Muscle of arm (tissue), 14 donors: ENCODE measurements at places on chromosomes 7 and 10. TPM values are rescaled to one million over a fixed set of nuclear protein-coding genes. Genes with fewer than 3 reads are reported as not detected.

- no peak for DNase-seq
Measured at GRCh38 chr10:67156239-67156638, 230.4 kb downstream of the LRRTM3 start.

DNA sequence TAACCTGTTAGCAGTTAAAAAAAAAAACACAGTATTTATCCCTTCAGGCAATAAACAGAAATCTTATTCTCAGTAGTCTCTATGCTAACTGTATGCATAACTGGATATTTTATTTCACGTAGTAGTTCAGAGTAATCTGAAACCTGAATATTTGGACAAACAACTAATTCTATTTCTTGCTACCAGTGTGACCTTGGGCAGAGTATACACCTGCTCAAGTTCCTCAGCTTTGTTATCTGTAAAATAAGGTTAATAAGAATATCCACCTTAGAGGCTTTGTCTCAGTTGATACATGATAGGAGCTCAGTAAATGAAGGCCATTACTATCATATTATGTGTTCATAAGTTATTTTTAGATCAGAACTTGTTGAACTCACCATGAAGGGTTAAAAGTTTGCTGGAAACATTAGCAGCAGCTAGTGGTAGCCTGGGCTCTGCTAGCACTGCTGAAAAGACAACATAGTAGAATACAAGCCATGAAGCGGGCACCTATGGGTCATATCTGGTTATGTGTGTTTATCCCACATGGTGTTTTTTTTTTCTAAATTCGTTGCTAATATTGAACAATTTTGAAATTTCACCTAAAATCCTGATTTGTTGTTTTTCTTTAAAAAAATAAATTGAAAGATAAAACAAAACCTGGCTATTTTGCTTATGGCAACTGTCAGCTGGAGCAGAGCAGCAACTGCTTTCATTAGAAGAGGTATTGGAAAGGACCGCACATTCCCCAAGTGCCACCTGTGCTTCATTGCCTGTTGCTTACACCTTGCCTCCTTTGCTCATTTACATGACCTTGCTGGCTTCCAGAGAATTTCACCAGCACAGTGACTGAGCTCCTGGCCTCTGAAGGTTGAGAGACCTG, 303.0 kb downstream of the PRKG1 start:
- no peak for DNase-seq

HHEX gene
- 5.8 TPM for polyA plus RNA-seq

GRCh38 chr7:115066050-115066449, 144.2 kb downstream of the MDFIC start:
- DNase-seq = no peak

DNA sequence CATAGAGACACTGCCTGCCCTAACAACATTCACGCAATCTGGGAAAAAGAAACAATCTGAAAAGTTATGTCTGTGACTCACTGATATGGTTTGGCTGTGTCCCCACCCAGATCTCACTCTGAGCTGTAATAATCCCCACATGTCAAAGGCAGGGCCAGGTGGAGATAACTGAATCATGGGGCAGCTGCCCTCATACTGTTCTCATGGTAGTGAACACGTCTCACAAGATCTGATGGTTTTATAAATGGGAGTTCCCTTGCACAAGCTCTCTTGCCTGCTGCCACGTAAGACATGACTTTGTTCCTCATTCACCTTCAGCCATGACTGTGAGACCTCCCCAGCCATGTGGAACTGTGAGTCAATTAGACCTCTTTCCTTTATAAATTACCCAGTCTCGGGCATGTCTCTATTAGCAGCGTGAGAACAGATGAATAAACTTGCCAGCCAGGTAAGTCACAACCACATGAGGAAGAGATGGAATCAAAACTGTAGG, 341.5 kb upstream of the AOAH start:
- no peak for DNase-seq

- no peak for DNase-seq
Measured at GRCh38 chr7:13641714-13642113, 347.8 kb downstream of the ETV1 start.

AS3MT gene
- polyA plus RNA-seq = 11.2 TPM

DNA sequence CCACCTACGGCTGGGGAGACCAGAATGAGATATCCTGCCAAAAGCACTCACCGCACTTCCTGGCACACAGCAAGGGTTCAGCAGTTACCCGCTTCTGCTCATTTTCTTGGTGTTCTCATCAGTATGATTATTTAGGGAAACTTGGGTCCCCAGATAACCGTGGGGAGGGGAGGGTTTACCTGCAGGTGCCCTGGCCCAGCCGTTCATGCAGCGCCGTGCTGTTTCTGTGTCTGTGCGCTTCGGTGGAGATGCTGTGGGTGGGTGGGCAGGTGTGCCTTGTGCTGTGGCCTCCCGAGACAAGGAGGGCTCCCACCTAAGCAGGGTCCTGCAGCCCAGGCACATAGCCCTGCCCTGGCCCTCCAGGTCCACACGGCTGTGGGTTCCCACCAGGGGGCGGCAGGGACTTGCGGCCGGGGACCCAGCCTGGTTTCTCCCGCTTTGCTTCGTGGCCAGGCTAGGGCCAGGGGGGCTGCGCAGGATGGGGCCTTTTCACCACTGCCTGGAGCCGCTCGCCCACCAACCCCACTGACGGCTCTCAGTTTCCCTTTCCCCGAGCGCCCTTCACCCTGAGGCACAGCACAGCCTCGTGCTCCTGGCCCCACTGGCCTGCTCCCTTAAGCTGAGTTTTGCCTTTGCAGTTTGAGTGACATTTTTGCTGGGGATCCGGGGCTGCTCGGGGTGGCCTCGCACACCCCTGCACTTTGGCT, 78.5 kb downstream of the LHPP start:
- DNase-seq = peak; percentile 71

CUZD1 gene
- 1.6 TPM for polyA plus RNA-seq

ICA1 gene
- 4.8 TPM for polyA plus RNA-seq

DNA sequence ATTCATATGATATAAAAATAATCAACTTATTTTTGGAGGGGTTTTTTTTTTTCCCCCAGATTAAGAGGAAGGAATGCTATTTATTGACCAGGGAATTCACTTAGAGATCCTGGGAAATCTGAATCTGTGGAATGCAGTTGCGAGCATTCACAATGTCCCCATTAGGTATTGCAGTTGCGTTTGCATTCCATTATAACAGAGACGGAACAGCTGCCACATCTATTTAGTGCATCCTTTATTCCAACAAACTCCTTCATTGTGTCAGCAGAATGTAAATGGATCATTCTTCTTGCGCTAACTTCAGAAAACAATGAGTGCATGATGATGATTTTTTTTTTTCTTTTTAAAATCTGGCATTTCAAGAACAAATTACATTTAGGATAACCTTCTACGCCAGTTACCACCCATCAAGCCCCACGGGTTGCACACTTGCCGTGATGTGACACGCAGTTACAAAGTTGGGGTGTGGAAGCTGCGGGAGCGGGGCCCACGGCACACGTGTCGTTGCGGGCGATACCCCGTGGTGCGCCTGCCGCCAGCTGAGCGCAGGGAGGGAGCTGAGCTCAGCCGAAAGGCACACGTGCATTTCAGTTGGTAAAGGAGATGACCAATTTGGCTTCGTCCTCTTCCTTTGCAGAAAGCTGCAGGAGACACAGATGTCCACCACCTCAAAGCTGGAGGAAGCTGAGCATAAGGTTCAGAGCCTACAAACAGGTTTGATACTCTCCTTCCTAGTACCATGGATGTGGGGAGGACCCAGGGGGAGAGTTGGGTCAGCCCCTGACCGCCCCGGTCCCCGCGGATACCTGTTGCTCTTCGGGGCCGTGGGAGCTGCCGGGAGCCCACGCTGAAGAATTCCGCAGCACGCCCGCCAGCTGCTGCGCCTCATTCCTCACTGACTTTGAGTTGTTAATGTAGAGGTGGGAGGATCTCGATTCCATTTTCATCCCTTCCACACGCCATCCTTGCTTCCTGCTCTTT, 175.3 kb upstream of the SH2B2 start:
- DNase-seq = no peak

GRCh38 chr7:155590215-155591018, 44.1 kb upstream of the CNPY1 start:
- no peak for DNase-seq

- peak; percentile 63 for DNase-seq
Measured at GRCh38 chr7:47239931-47240421, 341.9 kb downstream of the TNS3 start.

GRCh38 chr10:22837771-22838170, 90.1 kb upstream of the ARMC3 start:
- no peak for DNase-seq

- no peak for DNase-seq
Measured at GRCh38 chr7:143387156-143387975, 6.2 kb downstream of the ZYX start.

DNA sequence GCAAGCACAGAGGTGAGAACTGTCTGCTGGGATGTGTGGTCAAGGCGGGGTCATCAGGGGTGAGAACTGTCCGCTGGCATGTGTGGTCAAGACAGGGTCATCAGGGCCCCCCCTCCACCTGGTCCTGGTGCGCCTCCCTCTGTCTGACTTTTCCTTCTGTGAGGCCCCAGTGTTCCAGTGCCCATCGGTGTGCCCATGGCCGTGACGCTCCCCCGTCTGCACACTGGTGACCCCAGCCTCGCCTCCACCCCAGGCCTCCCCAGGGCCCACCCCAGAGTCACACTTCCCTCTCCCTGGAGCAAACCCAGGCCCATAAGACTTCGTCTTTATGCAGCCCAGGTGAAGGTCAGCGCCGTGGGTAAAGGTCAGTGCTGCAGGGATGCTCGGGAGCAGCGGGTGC, 70.1 kb upstream of the TCERG1L start:
- DNase-seq = no peak

DNA sequence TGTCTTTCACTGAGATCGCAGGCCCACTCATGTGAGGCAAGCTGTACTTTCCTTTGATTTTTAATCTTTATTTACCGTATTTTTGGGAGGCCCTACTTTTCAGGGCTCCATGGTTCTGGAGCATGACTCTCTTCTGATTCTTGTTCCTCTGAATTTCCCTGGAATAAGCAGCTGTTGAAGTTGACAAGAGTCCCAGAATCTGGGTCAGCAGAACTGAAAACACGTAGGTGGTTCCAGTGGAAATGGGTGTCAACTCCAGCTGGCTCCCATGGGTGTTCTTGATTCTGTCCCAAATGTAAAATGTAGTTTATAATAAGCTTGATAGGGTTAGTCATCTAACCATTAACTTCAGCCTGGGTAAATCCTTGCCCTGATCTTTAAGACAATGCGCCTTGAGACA, 409.4 kb downstream of the GATA3 start:
- DNase-seq = no peak

OLAH gene
- polyA plus RNA-seq = not detected

DNA sequence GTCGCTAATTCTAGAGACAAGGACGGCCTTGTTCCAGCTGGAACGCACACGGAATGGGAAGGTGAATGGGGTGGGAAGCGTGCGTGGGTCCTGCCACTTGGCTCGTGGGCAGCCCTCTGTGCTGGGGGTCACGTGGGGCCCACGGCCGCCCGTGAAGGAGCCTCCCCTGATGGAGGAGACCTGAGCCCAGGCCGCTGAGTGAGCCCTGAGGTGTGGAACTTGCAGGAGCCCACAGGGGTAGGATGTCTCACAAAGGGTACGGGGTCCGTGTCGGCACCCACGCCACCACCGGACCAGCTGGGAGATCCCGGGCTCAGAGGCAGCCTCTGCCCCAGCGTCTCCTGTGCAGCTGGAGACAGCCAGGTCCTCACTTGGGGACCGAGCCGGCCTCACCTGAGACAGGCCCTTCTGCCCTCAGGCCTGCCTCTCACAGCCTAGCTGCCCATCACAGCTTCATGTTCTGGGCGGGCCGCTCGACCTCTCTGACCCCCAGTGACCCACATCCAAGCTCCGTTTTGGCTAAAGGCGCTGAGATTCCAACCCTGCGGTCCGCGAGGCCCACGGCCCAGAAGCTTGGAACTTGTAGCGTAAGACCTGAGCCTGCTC, 84.8 kb downstream of the FOXL3 start:
- no peak for DNase-seq

- no peak for DNase-seq
Measured at GRCh38 chr7:69811476-69812308, 213.4 kb downstream of the AUTS2 start.

DNA sequence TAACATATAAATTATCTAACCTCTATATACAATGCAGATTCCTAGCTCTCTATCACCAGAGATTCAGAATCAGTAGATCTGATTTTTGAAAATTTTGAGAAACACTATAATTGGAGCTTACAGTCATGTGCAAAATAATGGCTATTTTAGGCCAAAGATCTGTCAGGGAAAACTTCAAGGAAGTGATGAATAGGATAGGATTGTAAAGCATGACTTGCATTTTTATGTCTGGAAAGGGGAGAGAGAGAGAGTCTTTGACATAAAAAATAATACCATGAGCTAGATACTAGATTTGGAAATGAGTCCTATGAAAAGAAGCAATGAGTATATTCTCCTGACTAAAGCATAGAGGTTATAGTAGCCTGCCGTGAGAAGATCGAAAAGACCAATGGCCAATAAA, 181.1 kb downstream of the SDHAF3 start:
- DNase-seq = no peak

GRCh38 chr10:121490871-121491519, 107.2 kb downstream of the FGFR2 start:
- peak; percentile 75 for DNase-seq

TMEM176B gene
- polyA plus RNA-seq = 10.2 TPM

- DNase-seq = no peak
Measured at GRCh38 chr10:132571650-132572544, 34.3 kb downstream of the INPP5A start.

STEAP1 gene
- 1.6 TPM for polyA plus RNA-seq

CALD1 gene
- polyA plus RNA-seq = 176 TPM

BMPR1A gene
- 16.3 TPM for polyA plus RNA-seq

GRCh38 chr10:70615784-70616522, 13.4 kb upstream of the PRF1 start:
- no peak for DNase-seq

JAKMIP3 gene
- polyA plus RNA-seq = 0.72 TPM

DNA sequence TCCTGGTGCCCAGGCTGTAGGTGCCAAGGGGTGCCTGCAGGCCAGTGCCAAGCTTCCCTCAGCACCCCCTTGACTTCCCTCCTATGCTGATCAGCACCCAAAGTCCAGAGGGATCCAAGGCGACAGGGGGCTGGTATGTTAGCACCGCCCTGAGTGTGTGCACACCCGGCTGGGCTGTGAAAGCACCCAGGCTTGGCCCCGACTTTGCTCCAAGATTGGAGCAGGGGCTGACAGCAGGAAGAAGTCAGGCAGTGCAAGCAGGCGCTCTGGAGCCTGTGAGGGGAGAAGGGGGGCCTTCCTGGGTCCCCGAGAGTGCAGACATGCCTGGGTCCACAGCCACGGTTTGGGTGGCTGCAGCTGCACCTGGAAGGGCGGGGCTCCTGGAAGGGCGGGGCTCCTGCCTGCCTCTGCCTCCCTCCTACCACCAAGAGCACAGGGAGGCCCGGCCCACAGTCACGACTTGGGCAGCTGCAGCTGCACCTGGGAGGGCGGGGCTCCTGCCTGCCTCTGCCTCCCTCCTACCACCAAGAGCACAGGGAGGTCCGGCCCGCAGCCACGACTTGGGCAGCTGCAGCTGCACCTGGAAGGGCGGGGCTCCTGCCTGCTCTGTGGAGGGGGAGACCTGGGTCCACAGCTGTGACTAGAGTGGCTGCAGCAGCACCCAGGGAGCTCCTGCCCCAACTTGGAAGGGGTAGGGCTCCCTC, 30.2 kb upstream of the ZMYND11 start:
- DNase-seq = no peak
